ENCODE measurements at places on chromosomes 1 and 21.

GRCh38 chr21:18522181-18522972 lies 118.8 kb upstream of the TMPRSS15 start:
- DNase-seq = peak; percentile 17

DNA sequence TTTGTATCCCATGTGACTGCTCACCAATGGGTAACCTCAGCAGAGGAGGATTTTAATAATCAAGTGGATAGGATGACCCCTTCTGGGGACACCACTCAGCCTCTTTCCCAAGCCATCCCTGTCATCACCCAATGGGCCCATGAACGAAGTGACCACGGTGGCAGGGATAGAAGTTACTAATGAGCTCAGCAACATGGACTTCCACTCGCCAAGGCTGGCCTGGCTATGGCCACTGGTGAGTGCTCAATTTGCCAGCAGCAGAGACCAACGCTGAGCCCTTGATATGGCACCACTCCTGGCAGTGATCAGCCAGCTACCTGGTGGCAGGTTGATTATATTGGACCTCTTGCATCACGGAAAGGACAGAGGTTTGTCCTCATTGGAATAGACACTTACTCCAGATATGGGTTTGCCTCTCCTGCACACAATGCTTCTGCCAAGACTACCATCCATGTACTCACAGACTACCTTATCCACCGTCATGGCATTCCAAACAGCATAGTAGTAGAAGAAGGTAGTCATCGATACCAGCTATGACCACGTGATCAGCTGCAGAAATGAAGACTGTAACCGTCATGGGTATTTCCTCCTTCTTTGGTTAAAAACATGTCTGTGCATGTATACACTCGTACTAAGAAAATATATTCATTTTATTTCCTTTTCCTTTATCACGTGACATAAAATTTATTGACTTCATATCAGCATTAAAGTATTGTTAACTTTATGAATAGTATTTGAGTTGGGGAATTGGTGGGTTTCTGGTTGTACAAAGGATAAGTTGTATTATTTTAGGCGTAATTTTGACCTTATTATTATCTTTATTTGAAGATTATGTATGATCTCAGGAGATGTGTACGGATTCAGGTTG lies 562.6 kb downstream of the PTPRU start:
- DNase-seq = no peak

GRCh38 chr1:42165511-42166210 lies 1.1 kb upstream of the GUCA2A start:
- DNase-seq = peak; percentile 81

- DNase-seq = no peak
These were observed 24.9 kb upstream of the TADA1 start for GRCh38 chr1:166900987-166901386.

DNA sequence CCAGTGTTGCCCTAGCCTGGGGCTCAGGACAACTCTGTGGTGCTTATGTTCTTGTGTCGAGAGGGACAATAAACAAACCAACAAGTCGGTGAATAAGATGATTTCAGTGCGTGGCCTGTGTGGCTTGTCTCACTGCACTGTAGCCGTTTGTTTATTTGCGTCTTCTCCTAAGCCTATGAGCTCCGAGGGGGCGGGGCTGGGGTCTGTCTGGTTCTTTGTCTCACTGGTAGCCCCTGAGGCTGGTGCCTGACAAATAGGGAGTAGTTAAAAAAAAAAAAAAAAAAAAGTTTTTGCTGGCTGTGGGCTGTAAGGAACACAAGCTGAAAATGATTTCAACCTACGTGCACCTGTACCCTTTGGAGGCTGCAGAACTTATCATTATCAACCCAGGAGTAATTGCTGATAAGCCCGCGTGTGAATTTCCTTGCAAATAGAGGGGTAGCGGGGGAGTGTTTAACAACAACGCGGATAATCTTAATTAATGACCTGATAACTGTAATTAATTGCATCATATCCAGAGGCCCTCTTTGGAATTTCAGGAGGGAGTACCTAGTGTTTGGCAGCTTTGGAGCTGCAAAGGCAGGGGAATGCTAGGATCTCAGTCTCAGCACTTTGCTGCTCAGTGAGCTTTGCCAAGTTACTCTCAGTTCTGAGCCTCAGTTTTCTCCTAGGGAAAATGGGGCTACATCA lies 925 bp upstream of the ARHGEF10L start:
- DNase-seq = peak; percentile 30

- no peak for DNase-seq
These were observed 260.0 kb upstream of the AJAP1 start for GRCh38 chr1:4394366-4394765.

DNA sequence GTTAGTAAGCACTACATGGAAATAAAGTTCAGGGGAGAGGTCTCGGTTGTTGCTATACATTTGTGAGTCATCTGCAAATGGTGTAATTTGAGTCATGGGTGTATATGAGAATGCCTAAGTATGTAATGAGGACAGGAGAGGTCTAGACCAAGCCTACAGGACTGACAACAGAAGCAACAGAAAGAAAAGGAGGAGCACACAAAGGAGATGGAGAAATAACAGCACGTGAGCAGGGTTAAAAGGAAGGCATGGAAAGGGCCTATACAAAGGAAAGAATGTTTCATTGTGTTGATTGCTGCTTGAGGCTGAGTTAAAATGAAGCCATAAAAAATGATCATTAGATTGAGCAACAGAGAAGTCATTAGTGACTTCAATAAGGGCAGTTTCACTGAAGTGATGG lies 28.0 kb upstream of the PRKAA2 start:
- DNase-seq = peak; percentile 43

- peak; percentile 9 for DNase-seq
These were observed 8.0 kb upstream of the MYBPHL start for GRCh38 chr1:109314795-109315194.

DNA sequence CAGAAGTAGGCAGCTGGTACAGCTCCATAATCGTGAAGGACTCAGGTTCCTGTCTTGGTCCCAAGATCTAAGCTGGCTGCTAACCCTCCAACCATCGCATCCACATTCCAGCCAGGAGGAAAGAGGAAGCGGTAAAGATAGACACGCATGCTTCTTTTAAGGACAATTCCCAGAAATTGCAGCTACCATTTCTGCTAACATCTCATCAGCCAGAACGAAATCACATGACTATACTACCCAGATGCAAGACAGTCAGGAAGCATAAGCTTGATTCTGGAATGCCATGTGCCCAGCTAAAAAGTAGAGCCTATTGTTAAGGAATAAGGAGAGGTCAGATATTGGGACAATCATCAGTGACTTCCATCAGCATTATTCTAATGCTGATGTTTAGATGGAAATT lies 110.4 kb downstream of the EPHB2 start:
- DNase-seq = no peak

GRCh38 chr21:38769191-38769780 lies 36.4 kb upstream of the ETS2 start:
- peak; percentile 93 for DNase-seq

DNA sequence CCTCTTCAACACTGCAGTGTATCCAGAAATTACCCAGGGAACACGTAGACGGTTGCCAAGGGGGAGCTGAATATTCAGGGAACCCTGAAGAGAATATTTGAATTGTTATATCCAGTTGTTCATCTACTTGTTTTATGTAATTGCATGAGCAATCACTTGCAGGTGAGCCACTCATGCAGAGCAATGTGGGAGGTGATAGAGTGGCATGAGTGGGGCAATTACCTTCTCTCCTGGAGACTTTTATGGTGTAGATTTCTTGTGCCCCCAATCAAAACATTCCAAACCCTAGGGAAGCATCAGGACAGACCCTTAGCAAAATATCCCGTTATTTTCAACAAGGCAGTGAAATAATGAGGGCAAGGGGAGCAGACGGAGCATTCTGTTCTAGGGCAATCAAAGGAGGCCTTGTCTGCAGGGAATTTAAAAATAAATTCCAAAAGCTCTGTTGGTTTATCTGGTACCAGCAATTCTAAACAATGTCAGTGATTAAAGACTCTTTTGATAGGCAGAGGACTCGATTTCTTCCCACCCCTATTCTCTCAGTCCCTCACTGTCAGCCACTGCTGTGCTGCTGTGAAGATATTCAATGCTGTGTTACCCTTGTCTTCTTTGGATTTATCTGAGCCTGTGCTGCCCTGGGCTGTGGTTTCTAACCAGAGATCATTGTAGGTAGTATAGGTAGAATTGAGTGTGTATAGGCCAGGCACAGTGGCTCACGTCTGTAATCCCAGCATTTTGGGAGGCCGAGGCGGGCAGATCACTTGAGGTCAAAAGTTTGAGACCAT lies 180.2 kb upstream of the MAP1LC3C start:
- DNase-seq = no peak

DNA sequence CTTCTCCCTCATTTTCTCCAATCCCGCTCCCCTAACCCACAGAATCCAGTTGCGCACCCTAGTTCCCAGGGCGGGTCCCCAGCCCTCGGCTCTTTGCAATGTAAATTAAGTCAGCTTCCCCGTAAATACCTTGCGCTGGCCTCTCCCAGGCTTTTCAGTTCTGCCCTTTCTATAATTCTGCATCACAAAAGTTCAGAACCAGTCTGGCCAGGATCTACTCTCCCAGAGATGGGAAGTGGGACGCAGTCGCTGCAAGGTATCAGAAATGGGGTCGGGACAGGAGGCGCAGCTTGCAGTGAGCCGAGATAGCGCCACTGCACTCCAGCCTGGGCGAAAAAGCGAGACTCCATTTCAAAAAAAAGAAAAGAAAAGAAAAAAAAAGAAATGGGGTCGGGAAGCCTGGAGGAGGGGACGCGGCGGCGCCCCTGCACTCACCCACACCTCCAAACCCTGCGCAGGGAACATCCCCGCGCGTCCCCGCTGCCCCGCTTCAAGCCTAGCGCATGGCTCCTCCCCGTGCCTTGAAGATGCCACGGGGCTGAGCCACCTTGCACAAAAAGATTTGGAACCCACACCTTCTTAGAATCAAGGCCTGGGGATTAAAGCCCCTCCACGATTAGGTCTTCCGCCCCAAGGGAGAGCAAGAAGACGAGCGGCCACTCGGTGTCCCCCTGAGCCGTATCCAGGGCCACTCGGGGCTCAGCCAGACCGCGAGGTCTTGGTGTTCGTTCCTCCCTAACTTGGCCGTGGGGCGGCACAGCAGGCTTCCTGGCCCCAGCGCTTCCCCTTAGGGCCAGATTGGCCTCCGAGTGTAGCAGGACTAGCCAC lies 27.2 kb upstream of the ITLN2 start:
- no peak for DNase-seq

- no peak for DNase-seq
These were observed 343.5 kb downstream of the PBX1 start for GRCh38 chr1:164902491-164902890.

GRCh38 chr21:43982489-43983078 lies 29.5 kb upstream of the TRAPPC10 start:
- DNase-seq = no peak

GRCh38 chr1:117164209-117164608 lies 42.7 kb upstream of the TRIM45 start:
- no peak for DNase-seq

DNA sequence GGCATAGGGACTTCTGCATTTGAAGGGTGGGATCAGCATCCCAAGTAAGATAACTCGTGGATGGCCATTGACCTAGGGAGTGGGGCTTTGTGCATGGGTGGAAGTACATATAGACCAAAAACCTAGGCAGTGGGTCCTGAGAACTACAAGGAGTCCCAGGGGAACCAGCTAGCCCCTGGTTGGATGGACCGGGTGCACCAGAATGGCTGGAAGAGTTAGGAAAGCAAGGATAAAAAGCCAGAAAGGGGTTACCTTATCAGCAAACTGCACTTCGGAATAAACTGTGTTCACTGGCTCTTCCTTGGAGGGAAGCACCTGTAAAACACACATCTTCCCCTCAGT lies 26.6 kb upstream of the SLAMF6 start:
- no peak for DNase-seq

DNA sequence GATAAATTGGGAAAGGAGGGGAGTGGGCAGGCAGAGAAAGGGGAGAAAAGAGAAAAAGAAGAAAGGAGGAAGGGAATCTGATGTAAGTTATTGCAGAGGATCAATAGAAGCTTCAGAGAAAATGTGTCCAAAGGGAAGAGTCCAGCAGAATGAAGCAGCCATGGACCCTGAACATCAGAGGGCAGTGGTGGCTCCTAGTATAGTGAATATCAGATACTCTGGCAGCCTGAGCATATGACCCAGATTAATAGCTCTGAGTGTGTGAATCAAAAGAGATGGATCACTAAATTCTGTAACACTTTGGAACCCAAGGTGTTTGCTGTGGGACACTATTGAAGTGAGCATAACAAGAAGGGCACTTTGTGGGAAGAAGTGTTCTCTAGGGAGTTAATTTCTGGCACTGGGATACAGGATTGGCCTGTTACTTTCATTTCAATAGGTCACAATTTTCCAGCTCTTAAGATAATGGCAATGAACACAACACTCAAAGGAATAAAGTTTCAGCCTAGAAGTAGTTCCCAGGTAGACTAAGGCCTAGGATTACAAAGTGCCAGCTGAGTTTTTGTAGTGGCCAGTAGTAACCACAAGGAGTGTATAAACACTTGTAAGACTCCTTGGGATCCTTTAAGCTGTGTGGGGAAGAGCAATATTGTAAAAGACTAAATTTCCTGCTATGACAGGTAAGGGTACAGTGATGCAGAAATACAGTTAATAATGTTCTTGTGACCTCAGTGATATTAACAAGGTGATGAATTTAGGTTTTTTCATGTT lies 164.5 kb upstream of the BEND5 start:
- no peak for DNase-seq

DNA sequence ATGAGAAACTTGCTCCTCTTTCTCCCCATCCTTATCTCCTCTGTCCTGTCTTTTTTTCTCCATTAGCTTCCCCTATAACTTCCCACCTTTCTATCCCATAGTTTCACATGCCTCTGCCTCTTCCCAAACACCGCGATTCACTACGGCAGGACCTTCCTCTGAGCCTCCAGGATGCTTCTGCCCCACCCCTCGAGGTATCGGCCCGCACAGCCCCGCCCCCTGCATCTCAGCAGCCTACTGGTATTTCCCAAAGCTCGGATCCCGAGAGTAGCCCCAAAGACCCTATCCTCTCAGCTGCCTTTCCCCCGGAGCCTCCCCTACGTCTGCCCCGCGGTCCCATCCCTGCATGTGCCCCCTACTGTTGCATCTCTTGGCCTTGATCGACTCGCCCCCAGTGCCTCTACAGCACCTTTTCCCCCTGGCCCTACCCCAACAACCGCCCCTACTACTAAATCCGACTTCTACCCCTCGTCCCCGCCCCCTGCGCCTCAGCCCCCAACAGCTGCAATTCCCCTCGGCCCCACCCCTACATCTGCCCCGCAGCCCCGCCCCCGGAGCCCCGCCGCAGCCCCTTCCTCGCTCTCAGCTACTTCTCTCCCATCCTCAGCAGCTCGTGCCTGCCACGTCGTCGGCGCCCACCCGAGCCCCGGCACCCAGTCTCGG lies 512 bp downstream of the PIAS3 start:
- peak; percentile 47 for DNase-seq

DNA sequence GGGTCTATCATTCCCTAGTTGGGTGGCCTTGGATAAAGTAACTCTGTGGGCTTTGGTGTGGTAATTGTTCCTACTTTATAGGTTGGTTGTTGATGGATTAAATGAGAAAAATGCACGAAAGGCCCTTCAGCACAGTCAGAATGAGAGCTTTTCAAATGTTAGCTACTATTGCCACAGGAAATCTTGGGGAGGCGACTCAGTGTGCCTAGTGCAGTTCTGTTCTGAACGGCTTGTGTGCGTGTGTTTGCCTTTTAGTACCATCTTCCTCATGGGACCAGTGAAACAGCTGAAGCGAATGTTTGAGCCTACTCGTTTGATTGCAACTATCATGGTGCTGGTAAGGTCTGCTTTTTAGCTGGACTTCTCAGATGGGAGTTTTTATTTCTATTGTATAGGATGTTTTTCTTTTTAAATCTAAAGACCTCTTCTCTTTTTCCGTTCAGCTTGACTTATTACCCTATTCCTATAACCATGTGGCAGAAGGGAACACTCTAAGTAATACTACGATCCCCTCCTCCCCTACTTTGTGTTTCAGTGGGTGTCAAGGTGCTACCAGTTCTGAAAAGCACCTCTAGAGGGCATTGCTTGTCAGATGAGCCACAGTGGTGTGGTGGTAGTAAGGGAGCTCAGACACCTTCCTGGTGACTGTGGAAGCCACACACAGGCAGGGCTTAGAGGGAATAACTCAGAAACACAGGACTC lies 9.2 kb downstream of the SFT2D2 start:
- peak; percentile 48 for DNase-seq

Data from fibroblast of skin of back (primary cell).